IPS-NIHi11 (cell line): ENCODE measurements at places on chromosomes 4 and X.

GRCh38 chrX:154546354-154547244 lies at the start of gene G6PD:
TSS of gene G6PD (minus strand) at chrX:154546846. CDS start at chrX:154546155, 691 bp downstream.
- peak; percentile 92 for DNase-seq

DNA sequence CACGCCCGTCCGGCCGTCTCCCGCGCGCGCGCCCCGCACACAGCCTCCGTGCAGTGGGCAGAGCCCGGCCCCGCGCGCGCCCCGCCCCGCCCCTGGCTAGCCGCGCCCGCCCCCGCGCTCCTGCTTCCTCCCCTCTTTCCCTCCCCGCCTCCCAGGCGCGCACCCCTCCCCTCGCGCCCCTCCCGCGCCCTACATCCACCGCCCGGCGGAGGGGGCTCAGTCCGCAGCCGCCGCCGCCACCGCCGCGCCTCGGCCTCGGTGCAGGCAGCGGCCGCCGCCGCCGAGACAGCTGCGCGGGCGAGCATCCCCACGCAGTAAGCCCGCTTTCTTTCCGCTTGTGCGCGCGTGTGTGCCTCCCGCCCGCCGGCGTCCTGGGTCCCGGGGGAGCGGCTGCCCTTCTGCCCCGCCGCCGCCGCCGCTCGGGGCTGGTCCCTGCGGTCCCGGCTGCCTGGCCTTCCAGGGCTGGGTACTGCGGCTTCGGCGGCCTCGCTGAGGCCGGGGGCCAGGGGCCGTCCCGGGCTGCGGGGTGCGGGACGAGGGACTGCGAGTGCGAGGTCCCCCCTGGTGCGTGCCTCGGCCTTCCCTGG lies at the start of gene FHL1:
FHL1 (plus strand) TSS at position 219 of the 587 bp plus-strand sequence.
- DNase-seq, result peak; percentile 70

GRCh38 chr4:110671679-110672078 lies 48.8 kb upstream of the PITX2 start:
- DNase-seq, result no peak

- no peak for DNase-seq
Observed at GRCh38 chr4:84753321-84753972, 170.5 kb downstream of the CDS1 start.

DNA sequence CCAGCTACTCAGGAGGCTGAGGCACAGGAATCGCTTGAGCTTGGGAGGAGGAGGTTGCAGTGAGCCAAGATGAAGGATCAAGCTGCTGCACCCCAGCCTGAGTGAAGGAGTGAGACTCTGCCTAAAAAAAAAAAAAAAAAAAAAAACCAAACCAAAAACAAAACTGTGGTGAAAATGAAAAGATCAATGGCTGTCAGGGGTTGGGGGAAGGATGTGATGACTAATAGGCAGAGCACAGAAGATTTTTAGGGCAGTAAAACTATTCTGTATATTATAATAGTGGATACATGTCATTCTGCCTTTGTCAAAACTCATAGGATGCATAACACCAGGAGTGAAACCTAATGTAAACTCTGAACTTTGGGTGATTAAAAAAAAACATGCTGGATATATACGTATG lies 69.9 kb upstream of the ELOVL6 start:
- no peak for DNase-seq
